ENCODE measurements at places on chromosomes 13 and 19.

GRCh38 chr19:30497034-30497433, 124.8 kb downstream of the ZNF536 start:
- DNase-seq: no peak

DNA sequence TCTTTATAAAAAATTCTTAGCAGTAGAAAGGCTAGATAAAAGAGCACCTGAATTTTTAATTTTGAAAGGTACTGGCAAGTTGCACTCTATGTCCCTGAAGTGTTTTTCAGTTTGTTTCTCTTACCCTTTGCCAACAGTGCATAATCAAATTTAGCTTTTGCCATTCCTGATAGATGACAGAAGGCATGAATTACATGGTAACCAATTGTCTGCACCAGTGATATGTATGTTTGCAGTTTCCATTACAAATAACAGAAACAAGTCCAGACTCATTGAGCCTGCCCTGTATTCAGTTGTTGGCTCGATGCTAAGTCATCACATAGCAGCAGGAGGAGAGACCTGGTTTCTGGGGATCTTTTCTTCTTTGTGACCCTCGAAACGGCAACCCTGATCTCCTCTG, 309.8 kb downstream of the DNAJC15 start:
- no peak for DNase-seq

GRCh38 chr13:36717966-36718545, 44.2 kb downstream of the SERTM1 start:
- no peak for DNase-seq

GRCh38 chr13:28340272-28340793, 154.6 kb downstream of the FLT1 start:
- peak; percentile 92 for DNase-seq

- no peak for DNase-seq
Observed at GRCh38 chr13:95258619-95259194, 42.5 kb downstream of the ABCC4 start.

DNA sequence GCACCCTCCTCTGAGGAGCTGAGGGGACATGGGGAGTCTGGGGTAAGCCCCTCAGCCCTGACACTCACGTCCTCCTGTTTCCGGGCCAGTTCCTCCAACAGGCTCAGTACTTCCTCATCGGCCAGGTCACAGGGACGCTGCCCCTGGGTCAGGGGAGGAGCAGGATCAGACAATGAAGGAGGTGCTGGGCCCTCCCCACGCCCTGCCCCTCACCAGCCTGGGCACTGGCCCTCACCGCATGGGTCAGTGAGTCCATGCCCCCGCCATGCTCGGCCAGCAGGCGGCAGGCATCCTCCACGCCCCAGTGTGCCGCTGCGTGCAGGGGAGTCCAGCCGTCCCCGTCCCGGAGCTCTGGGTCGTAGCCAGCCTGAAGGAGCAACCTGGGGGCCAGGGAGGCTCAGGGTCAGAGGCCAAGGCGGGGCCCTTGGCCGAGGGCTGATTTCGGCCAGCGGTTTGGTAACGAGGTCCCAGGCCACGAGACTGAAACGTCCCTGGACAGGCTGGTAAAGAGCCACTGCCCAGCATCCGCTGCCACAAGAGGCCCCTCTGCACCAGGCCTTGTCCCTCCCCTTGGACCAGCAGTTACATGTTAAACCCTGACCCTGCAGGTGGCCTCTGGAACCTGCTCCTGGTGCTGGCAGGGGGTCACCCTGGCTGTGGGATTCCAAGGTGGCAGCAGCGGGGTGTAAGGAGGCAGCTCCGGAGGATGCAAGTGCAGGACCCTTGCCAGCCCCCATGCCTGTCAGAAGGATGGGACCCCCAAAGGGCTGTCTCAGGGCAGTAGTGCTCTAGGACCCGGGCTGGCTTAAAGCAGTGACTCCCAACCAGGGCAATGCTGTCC, 18.5 kb downstream of the PPP1R12C start:
- no peak for DNase-seq

DNA sequence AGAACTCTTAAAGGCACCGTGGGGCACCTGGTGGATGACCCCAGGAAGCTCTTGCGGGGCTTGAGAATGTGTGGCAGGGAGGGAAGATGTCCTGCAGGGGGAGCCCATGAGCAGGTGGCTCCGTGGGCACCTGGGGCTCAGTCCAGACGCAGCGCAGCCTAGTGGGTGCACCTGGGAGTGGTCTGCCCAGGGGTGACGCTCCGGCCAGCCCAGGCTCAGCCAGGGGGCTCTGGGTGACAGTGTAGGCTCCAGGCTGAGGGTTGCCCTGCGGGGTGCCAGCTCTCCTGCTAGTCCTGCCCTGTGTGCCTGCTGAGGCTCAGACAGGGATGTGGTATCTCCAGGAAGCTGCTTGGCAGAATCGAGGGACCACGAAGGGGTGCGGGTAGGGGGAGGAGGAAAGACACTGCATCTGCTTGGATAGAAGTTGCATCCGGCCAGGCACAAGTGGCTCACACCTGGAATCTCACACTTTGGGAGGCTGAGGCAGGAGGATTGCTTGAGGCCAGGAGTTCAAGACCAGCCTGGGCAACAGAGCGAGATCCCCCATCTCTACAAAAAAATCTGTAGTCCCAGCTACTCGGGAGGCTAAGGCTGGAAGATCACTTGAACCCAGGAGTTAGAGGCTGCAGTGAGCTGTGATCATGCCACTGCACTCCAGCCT, 15.0 kb upstream of the PGLS start:
- peak; percentile 67 for DNase-seq

DNA sequence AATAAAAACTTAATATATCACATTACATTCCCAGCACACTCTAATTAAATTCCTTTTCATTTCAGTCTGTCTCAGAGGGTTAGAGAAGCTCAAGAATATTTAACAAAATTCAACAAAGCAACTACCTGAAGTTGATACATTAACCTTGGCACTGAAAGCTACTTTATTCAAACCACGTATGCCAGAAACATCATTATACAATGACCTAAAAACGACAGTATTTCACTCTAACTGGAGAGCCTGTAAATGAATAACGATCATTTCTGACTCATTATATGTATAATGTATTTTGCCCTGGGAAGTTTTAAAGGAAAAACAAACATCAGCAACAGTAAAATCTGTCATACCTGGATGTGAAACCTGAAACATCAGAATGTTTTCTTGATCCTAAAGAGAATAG, 270.1 kb downstream of the SLITRK5 start:
- DNase-seq: no peak

DNA sequence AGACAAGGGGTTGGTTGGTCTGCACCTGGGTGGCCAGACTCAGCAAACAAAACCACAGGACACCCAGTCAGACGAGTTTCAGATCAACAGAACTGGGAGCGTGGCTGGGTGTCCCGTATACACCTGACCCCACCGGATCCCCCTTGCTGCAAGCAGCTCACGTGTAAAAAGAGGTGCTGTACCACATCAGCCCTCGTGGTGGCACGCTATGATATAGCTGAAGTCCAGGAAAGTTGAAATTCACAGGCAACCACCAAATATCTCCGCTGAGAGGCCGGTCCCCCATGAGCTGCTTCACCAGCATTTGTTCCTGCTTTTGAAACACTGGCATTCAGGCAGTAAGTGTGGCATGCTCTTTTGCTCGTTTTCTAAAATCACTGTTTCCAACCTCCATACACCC, 92.3 kb downstream of the TUBA3C start:
- no peak for DNase-seq

- no peak for DNase-seq
Observed at GRCh38 chr13:65330287-65330686, 1899.8 kb downstream of the PCDH9 start.

- DNase-seq: peak; percentile 97
Observed at GRCh38 chr13:109998684-109999533, 212.5 kb upstream of the IRS2 start.

- no peak for DNase-seq
Observed at GRCh38 chr19:48964205-48965039, 687 bp upstream of the FTL start.

DNA sequence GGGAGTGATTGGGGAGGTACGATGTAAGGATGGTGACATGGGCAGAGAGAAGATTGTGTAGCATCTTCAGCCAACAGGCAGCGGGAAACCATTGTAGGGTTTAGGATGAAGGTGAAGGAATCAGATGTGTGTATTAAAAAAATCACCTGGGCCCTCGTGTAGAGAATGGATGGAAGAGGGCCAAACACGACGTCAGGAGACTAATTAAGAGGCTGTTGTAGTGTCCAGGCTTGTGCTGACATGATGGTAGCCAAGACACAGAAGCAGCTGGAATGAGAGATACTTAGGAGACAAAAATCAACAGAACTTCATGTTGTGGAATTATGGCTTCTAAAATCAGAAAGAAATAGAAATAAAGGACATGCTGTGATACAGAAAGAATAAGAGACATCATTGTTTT, 41.2 kb upstream of the ARGLU1 start:
- DNase-seq: no peak

DNA sequence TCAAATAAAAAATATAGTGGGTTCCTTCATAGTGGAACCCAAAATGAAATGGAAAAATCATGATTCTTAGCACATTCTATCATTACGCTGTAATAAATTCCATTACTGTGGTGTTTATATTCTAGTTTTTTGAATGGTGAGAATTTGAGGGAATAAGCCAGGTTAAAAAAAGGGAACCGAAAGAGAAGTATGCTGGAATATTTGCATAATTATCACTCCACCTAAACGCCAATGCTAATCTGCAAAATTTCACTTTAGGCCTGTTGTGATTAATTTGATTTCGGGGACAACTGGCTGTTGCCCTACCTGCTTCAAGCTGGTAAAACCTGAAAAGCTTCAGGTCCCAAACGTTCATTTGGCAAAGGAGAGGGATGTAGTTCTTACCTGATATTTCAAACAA, 32.1 kb upstream of the SCEL start:
- DNase-seq: no peak

Data from EL (cell line).